ENCODE measurements at places on chromosomes 2 and 18. TPM values are rescaled to one million over a fixed set of nuclear protein-coding genes. Genes with fewer than 3 reads are reported as not detected.

Gene AP1S3
- 15.5 TPM for total RNA-seq

Gene COL4A4
- total RNA-seq, result not detected

Gene DLGAP1
- not detected for total RNA-seq

Gene SP100
- 69.0 TPM for total RNA-seq

Gene SCTR
- total RNA-seq, result not detected

Gene CFC1
- total RNA-seq, result not detected

Gene IL1A
- 3.9 TPM for total RNA-seq

Gene VAPA
- total RNA-seq, result 169 TPM

Gene FIGN
- not detected for total RNA-seq

Gene RNPEPL1
- total RNA-seq, result 50.8 TPM

Gene IMMT
- total RNA-seq, result 153 TPM

Gene FOXD4L1
- 0.21 TPM for total RNA-seq

Gene RBM44
- 0.34 TPM for total RNA-seq

Gene IL36RN
- total RNA-seq, result not detected

Gene SULT1C4
- total RNA-seq, result not detected

Gene CRYGC
- total RNA-seq, result not detected

Gene FBXO41
- total RNA-seq, result 39.5 TPM

Gene TCF23
- total RNA-seq, result not detected

Gene NEURL3
- total RNA-seq, result 0.13 TPM

Gene IFT172
- total RNA-seq, result 13.9 TPM

Gene VIT
- total RNA-seq, result not detected

Gene DHRS9
- not detected for total RNA-seq

Gene HRH4
- total RNA-seq, result not detected

Gene RAX
- total RNA-seq, result not detected

Gene CELF4
- total RNA-seq, result not detected

Gene RGPD4
- total RNA-seq, result 0.67 TPM

Gene TMEM200C
- total RNA-seq, result not detected

Gene EPAS1
- 6.8 TPM for total RNA-seq

Gene FASTKD2
- total RNA-seq, result 42.1 TPM

Gene CD207
- not detected for total RNA-seq

Gene C1GALT1C1L
- not detected for total RNA-seq

Gene NOSTRIN
- total RNA-seq, result not detected

Gene CPLX4
- total RNA-seq, result not detected

Gene RND3
- total RNA-seq, result not detected

Gene ZSWIM2
- not detected for total RNA-seq

Gene NEU4
- not detected for total RNA-seq

Gene PAX3
- total RNA-seq, result not detected

Gene CDC42EP3
- 33.3 TPM for total RNA-seq

Gene EGR4
- 0.48 TPM for total RNA-seq

Gene BBS5
- 4.9 TPM for total RNA-seq

Gene TCF4
- total RNA-seq, result 0.11 TPM

Gene PCARE
- not detected for total RNA-seq

Gene MRPL30
- total RNA-seq, result 31.6 TPM

Gene LYG2
- total RNA-seq, result not detected

Gene ADRA2B
- total RNA-seq, result 0.34 TPM

Gene TMEM198
- 5.9 TPM for total RNA-seq

Gene NBAS
- total RNA-seq, result 37.1 TPM

Gene KCNK3
- not detected for total RNA-seq

Gene NAPG
- 31.5 TPM for total RNA-seq

Gene LBX2
- total RNA-seq, result 0.51 TPM

Gene MROH2A
- not detected for total RNA-seq

Gene CDH2
- total RNA-seq, result 0.17 TPM

Gene GCG
- total RNA-seq, result not detected

Gene ALPP
- total RNA-seq, result not detected

Gene GPR75
- 2.0 TPM for total RNA-seq

Data from activated CD8-positive, alpha-beta memory T cell treated with anti-CD3 and anti-CD28 coated beads for 36 hours (primary cell).